Activated CD4-positive, alpha-beta T cell treated with anti-CD3 and anti-CD28 coated beads for 24 hours (primary cell): ENCODE measurements at places on chromosomes 16 and 17.
A peak's percentile ranks its signal among the peaks of the same experiment; 100 is the strongest.

DNA sequence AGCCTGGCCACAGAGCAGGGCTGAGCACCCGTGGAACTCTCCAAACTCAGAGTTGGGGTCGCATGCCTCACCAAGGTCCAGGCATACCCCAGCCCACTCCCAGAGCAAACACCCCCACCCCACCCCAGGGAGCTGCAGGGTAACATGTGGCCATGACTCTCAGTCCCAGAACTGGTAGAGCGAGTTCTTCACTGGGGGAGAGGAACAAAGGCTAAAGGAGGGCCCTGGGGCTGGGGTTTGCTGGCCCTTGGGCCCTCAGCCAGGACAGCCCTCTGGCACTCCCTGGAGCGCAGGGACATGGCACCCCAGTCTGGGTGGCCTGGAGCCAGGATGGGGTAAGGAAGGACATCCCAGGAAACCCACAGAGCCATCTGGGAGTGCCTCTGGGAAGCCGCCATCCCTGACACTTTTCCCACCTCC, 4.2 kb downstream of the HID1 start:
- no peak for DNase-seq

DNA sequence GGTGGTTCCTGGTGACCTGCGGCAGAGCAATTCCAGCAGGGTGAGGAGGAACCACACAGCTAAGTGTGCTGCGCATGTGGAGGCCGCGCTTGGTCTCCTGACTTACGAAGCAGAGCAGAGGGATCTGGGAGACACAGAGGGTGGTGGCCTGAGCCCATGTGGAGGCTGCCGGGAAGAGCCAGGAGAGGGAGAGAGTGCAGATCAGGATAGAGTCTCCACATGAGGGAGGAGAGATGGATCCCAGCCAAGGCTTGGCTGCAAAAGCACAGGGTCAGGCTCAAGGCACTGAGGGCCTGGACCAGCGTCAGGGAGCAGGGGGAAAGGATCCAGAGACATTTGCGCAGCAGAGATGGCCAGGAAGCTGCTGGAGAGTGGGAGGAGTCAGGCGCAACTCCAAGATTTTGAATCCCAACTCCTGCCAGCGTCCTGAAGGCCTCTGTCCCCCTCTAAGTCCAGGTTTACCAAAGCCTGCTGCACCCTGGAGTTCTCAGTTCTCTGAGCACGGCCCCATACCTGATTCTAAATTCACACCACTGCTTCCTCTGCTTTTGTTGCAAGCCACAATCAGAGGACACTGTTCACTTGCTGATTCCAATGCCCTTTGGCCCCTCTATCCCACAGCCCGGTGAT, 11.3 kb upstream of the MLLT6 start:
- no peak for DNase-seq

DNA sequence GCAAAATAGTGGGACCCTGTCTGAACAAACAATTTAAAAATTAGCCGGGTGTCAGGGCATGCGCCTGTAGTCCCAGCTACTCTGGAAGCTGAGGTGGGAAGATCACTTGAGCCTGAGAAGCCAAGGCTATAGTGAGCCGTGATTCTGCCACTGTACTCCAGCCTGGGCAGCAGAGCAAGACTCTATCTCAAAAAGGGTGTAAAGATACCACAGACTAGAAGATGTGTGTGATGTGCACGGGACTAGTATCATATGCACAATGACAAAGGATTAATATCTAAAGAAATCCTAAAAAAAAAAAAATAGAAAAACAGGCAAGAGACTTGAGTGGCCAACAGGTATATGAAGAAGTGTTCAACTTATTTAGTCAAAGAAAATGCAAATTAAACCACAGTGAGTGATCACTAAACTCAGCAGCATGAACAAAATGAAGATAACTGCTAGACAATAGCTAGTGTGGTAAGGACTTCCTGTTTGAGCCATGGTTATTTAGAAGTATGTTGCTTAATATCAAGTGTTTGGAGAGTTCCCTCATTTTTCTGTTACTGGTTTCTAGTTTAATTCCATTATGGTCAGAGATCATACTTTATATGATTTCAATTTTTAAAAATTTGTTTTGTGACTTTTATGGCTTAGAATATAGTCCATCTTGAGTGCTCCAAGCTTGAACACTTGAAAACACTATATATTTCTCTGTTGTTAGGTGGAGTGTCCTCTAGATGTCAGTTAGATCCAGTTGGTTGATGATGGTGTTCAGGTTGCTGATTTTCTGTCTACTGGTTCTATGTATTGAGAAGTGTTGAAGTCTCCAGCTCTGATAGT, 14.7 kb upstream of the SLX4 start:
- DNase-seq: no peak

GRCh38 chr16:57316390-57317017, 32.0 kb upstream of the PLLP start:
- DNase-seq: no peak

- no peak for DNase-seq
Observed at GRCh38 chr16:52069866-52070265, 477.1 kb downstream of the TOX3 start.

DNA sequence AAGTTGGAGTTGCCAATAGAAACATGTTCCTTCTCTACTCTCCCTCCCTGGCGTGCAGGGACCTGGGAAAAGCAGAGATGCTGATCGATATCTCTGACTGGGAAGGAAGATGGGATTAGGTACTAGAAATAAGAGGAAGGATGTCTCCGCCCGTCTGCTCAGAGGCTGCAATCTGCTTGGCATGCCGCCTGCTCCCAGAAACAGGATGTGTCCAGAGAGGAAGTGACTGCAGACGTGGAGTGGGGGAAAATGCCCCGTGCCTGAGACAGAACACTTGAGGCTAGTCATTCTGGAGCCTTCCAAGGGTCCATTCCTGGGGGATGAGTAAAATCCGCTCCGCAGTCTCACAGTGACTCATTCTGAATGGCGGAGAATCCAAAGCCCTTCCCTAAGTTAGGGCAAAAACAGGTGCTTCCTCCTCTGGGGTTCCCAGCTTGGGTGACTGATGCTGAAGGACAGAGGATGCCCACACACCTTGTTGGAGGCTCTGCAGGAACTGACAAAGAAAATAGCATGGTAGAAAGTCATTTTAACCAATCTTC, 45.0 kb upstream of the SMURF2 start:
- DNase-seq: no peak

DNA sequence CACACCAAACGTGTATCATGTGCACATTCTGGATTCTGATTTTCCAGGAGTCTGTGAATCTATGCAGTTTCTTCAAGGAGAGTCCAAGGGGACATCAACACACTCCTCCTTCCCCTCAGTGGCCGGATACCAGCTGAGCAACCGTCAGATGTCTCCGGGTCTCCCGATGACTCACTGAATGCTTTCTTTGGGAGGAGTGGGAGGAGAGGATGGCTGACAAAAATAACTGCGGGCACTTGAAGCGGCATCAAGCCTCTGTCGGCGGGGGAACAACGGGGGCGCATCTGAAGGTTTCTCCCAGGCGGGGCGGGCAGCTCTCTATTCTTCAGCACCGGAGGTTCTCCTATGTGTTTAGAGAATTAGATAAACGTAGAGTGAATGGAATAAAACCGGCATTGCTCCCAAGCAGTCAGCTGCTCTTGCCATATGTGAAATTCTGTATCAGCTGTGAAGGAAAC, 24.6 kb upstream of the LRRC75A start:
- no peak for DNase-seq

DNA sequence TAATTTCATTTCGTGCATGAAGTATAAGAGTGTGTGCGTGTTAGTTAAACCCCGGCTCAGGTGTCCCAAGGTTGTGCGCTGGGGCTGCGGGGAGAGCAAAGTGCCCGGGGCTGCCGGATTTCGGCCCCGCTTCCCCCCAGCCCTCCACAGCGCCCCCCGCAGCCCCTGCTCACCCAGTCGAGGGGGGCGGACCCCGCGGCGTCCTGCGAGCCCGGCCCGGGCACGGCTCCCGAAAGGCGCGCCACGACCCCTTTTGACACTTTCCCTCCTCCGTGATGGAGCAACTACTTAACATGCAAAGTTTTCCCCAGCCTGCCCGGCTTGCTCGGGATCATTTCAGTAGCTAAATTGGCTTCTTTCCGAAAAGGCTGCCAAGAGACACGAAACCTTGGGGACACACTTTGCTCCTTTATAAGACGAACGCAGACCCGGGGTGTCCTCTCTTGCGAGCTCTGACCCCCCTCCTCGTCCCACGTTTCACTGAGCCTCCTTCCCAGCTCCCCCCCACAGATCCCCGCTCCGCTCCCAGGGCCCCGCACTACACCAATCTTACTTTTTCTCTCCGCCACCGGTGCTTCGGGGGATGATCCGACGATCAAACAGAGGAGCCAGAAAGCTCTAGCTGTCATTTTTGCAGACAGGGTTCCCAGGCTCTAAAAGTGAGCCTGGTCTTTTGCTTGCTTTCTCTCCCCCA, 552 bp downstream of the C17orf58 start:
- no peak for DNase-seq

DNA sequence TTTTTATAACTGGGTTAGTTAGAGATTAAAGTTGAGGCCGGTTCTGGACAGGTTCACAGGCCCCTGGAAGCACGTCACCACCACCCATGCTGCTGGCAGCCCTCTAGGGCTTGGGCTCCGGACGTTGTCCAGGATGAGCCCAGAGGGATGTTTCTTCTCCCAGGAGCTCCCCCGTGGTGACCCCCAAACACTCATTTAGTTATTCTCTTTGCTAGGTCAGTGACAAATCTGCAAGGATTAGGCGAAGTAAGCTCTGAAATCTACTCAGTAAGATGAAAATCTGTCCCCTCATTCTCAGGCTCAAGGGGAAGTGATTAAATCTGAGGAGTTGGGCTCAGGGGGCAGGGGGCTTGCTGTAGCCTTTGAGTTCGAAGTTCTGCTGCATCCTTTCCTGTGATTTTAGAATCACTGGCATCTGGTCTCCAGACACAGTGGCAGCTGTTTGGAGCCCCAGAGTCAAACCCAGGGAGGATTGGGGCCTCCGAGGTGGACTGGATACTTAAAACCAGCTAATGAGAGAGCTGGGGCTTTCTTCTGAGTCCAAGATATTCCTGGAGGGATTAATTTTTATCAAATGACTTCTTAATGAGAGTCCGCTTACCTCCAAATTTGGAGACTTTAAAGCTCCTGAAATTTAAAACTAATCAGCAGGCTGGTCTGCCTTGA, 49.2 kb upstream of the HS3ST2 start:
- DNase-seq: no peak

DNA sequence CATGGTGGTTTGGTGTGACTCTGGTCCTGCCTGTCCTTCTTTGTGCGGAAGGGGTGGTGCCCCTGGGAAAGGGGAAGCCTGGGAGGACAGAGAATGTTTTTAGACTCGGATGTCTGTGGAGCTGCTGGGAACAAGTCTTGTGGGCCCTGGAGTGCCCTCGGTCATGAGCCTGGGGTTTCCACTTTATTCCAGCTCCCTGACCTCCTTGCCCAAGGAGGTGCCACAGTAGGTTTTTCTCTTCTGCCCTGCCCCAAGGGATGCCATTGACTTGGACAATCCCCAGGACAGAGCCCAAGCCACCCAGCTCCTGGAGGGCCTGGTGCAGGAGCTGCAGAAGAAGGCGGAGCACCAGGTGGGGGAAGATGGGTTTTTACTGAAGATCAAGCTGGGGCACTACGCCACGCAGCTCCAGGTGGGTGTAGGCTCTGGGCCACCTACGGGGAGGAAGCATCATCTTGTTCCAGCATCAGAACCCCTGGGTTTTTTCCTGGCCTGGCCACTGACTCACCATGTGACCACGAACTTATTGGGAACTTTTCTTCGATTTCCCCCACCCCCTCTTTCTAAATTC, 1.4 kb downstream of the STAT5A start:
- DNase-seq: peak; percentile 58

- DNase-seq: peak; percentile 91
Observed at GRCh38 chr16:48244080-48244862, at the start of gene LONP2. Gene LONP2, plus strand, starts transcription at chr16:48244300. Its CDS starts 89 bp downstream, at chr16:48244389.

- DNase-seq: no peak
Observed at GRCh38 chr17:40452216-40452787, 9.1 kb downstream of the IGFBP4 start.

DNA sequence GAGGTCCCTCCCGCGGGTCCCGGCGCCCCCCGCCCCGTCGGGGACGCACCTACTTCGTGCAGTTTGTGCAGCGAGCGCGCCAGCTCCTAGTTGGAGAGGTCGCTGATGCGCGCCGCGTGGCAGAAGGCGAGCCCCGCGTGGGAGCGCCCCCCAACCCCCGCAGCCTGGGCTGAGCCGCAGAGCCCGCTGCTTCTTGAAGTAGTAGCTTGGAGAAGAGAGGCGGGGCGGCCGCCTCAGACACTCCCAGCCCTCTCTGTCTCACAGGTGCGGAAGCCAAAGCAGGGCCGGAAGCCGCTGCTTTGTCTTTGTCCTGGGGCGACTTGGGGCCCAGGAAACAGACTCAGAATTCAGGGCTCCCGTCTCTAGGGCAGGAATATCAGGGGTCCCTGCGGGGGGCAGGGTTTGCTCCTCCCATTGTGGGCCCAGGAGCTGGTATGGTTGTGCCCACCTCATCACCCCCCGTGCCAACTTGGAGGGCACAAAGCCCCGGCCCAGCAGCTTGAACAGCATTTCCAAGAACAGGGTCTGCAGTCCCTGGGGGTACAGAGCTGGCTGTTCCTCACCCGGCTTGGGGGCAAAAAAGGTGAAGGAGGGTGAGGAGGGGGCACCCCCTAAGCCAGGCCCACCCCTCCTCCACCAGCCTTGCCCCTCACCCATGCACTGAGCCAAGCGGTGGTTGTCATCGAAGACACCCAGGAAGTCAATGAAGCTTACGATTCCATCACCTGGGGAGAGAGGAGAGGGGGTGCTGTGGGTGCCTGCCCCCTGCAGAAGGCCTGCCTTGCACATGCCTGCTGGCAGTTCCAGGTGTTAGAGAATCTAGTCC, 13.5 kb downstream of the SPATA32 start:
- DNase-seq: peak; percentile 65

DNA sequence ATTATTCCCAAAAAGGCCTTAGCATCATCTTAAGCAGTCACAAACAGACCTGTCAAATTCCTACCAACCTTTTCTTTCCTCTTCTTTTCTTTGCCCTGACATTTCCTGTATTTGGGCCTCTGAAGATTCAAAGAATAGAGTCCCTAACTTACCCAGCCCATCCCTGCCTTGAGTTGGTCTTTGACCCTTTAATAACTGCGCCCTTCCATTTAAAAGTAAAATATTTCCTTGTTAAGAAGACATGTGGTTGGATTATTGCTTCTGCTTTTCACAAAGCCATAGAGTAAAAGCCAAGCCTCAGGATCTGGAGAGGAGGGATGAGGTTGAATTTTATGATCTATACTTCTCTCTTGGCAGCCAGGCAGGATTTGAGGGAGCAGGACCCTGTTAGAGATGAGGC, 13.2 kb upstream of the CCL23 start:
- no peak for DNase-seq

DNA sequence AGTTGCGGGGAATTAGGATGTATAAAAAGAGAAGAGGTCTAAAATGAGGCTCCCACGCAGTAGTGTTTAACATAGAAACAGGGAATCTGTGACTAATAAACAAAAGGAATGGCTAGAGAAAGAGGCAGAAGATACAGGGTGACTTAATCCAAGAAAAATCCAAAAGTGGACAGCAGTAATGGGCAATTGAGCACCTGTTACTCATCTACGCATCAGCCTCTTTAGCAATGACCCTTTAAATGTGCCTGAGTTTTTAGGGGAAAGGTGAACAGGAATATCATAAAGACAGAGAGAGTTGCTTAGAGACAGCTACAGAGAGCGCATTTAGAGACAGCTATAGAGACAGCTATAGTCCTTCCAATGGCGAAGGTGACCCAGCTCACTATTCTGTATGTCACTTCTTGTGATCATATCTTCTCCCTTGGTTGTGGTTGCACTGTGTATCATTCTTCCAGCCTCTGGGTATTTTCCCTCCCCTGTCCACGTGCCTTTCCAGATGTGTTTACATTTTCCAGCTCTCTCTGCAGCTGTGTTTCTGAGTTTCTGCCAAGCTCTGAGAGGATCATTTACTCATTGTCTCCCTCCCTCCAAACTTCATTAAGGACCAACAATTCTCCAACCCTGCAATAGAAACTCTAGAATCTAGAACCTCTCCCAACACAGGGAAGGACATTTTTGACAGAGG, 61.5 kb downstream of the MYOCD start:
- no peak for DNase-seq

GRCh38 chr17:42675965-42676423, 800 bp downstream of the PLEKHH3 start:
- no peak for DNase-seq
